B cell (primary cell): ENCODE measurements at places on chromosomes 6 and 20. TPM values are rescaled to one million over a fixed set of nuclear protein-coding genes. Genes with fewer than 3 reads are reported as not detected.

GRCh38 chr6:16243664-16244063, 5.3 kb downstream of the GMPR start:
- no peaks in the 10 kb centered on the region for H3K36me3 ChIP-seq
- no peaks in the 10 kb centered on the region for H3K27me3 ChIP-seq
- no peak overlapping the region for H3K27ac ChIP-seq
- no peak for DNase-seq

GRCh38 chr6:16736856-16737775, 24.1 kb downstream of the ATXN1 start:
- no peak overlapping the region for H3K27ac ChIP-seq
- H3K27me3 ChIP-seq = no peaks in the 10 kb centered on the region
- no peaks in the 10 kb centered on the region for H3K4me1 ChIP-seq
- no peak overlapping the region for H3K4me3 ChIP-seq
- no peaks in the 10 kb centered on the region for H3K36me3 ChIP-seq

The EFCAB8 gene
- polyA plus RNA-seq = 0.65 and 0.72 TPM in 2 replicates

The STMN3 gene
- 56.4 and 59.4 TPM in 2 replicates for polyA plus RNA-seq
